ENCODE measurements at places on chromosomes 6 and 20. TPM values are rescaled to one million over a fixed set of nuclear protein-coding genes. Genes with fewer than 3 reads are reported as not detected.

DNA sequence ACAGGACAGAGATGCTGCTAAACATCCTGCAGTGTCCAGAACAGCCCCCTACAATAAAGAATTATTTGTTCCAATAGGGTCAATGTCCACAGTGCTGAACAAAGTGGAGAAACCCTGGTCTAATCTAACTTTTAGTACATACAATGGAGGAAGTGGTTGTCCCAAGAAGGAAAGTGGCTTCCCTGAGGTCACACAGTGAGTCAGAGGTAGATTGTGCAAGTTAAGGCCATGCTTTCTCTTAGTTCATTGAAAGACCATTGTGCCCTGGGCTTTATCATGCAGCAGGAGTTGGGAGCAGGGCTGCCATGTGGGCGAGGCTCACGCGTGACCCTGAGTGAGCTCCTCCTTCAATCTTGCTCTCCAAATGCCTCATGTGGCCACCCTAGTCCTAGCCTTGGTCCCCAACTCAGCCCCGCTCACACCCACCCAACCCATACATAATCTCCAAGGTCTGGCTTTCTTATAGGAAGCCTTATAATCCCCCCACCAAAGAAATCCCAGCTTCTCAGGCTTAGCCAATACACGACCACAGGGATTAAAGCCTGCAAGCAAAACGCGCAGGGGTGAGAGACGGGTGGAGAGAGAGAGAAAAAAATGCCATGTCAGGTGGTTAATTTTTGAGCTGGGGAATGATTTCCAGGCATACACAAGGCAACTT lies 19.9 kb downstream of the SLC13A3 start:
- H3K36me3 ChIP-seq = no peaks in the 10 kb centered on the region
- DNase-seq = no peak
- H3K4me3 ChIP-seq = no peak overlapping the region
- no peak overlapping the region for H3K27ac ChIP-seq
- H3K27me3 ChIP-seq = no peaks in the 10 kb centered on the region

DNA sequence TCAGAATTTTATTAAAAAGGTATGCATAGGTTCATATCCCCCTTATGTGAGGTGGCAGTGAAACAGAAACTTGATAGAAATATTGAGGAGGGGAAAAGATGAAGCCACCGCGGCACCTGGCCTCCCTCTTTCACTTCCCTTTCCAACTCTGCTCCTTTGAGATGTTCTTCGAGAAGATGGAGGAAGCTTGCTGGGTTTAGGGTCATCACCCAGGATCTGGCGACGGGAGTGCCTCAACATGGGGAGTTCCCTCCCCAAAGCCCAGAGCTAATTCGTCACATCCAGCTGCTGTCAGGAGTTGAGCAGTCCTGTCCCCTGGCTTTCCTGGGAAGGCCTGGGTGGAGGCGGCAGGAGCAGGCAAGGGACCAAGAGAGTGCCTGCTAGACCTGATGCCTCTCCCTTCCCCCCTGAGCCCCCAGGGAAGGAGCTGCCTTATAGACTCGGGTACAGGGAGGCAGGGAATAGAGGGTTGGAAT lies 29.1 kb downstream of the RREB1 start:
- DNase-seq = no peak
- H3K4me3 ChIP-seq = no peak overlapping the region
- H3K36me3 ChIP-seq = no peaks in the 10 kb centered on the region
- no peaks in the 10 kb centered on the region for H3K27me3 ChIP-seq

Gene AKAP12
- total RNA-seq = 3.9 TPM

GRCh38 chr6:150312395-150312794 lies 56.4 kb upstream of the IYD start:
- no peaks in the 10 kb centered on the region for H3K4me1 ChIP-seq
- H3K27ac ChIP-seq = no peak overlapping the region
- H3K27me3 ChIP-seq = no peaks in the 10 kb centered on the region
- no peak for DNase-seq
- no peak overlapping the region for H3K4me3 ChIP-seq
- H3K36me3 ChIP-seq = no peaks in the 10 kb centered on the region

DNA sequence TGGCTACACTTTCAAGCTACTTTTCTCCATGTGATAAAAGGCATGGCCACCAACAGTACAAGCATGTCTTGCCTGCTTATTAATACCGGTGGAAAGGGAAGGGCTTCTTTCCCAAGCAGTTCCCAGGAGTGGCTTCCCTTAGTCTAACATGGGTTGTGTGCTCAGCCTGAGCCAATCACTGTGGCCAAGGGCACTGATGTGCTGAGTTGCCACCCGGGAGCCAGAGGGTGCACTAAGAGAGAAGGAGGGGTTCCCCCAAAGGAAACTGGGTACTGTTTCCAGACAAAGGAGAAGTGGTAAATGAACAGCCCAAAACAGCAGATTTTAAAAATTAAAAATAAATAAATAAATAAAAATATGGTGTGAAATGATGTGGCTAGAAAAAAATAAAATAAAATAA lies 68.5 kb downstream of the BANF2 start:
- no peak overlapping the region for H3K27ac ChIP-seq
- H3K4me1 ChIP-seq = no peaks in the 10 kb centered on the region
- no peak overlapping the region for H3K4me3 ChIP-seq
- H3K36me3 ChIP-seq = no peaks in the 10 kb centered on the region
- H3K27me3 ChIP-seq = no peaks in the 10 kb centered on the region

Gene DEF6
- total RNA-seq = 8.1 TPM

GRCh38 chr6:139364302-139364981 lies 10.0 kb downstream of the CITED2 start:
- H3K27ac ChIP-seq = no peak overlapping the region
- no peaks in the 10 kb centered on the region for H3K4me1 ChIP-seq
- H3K4me3 ChIP-seq = no peak overlapping the region
- no peak for DNase-seq
- H3K27me3 ChIP-seq = no peaks in the 10 kb centered on the region

DNA sequence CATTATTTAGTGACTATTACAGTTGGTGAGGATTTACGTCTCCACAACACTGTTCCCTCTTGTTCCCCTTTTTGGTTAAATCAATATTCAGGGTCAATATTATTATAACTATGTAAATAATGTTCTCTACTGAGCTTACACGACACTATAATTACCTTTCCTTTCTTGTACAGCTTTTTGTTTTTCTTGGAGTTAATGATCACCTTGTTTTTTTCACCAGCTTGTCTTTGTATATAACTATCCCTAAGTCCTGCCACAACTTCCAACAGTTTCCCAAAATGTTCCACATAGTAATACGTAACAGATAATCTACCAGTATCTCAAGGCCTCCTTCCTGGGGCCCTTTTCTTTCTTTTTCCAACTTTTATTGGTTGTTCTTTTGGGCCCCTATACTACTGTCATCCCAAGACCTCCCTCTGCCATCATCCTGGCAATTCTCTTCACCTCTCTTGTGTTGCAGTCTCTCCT lies 142.0 kb upstream of the SOX4 start:
- no peaks in the 10 kb centered on the region for H3K27me3 ChIP-seq
- H3K36me3 ChIP-seq = no peaks in the 10 kb centered on the region
- no peaks in the 10 kb centered on the region for H3K4me1 ChIP-seq
- no peak overlapping the region for H3K4me3 ChIP-seq

GRCh38 chr6:135655055-135655454 lies 157.5 kb upstream of the AHI1 start:
- no peaks in the 10 kb centered on the region for H3K27me3 ChIP-seq
- H3K27ac ChIP-seq = no peak overlapping the region
- H3K4me3 ChIP-seq = no peak overlapping the region
- no peaks in the 10 kb centered on the region for H3K4me1 ChIP-seq
- no peaks in the 10 kb centered on the region for H3K36me3 ChIP-seq

- no peak for DNase-seq
- H3K4me3 ChIP-seq = no peak overlapping the region
- H3K36me3 ChIP-seq = no peaks in the 10 kb centered on the region
- no peaks in the 10 kb centered on the region for H3K27me3 ChIP-seq
- no peak overlapping the region for H3K27ac ChIP-seq
These were observed 293.5 kb downstream of the CDKAL1 start for GRCh38 chr6:20827798-20828197.

DNA sequence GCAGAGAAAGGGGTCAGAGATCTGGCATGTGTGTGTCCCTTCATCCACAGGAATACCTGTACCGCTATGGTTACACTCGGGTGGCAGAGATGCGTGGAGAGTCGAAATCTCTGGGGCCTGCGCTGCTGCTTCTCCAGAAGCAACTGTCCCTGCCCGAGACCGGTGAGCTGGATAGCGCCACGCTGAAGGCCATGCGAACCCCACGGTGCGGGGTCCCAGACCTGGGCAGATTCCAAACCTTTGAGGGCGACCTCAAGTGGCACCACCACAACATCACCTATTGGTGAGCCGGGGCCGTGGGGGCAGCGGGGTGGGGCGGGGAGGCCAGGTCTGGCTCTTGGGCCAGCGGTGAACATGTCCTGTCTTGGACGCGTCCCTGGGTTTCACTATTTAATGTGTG lies 1.1 kb downstream of the MMP9 start:
- DNase-seq = no peak
- no peak overlapping the region for H3K4me3 ChIP-seq
- H3K4me1 ChIP-seq = peaks cover 4% of the 10 kb centered on the region
- no peak overlapping the region for H3K27ac ChIP-seq
- H3K36me3 ChIP-seq = no peaks in the 10 kb centered on the region

DNA sequence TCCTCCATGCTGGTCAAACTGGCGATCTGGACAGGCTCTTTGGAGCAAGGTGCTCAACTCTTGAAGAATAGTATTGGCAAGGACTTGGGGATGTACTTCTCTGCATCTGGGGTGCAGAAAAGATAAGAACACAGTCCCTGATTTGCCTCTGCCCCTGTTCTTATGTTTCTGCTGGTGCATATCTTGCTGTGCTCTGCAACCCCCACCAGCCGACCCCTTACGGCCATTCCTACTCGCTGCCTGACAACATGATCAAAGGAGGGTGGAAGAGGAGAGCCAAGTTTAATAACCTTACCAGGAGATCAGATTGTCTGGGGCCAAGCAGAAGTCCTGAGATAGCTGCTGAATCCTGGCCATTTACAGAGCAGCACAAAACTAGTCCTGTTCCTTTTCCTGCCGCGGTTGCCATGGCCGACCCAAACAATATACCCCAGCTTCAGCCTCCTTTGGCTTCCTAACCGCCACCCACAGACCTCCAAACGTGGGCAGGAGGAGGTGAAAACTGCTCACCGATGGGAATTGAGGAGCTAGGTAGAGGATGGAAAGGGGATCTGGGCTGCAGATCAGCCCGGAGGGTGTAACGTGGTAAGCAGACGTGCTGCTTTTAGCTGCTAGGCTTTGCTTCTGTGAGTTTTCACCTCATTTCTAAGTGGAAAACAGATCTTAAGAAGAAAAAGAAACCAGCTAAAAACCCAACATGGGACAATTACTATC lies 60.9 kb downstream of the ATXN1 start:
- peak overlapping the region; percentile 16 for H3K4me3 ChIP-seq
- H3K27me3 ChIP-seq = no peaks in the 10 kb centered on the region
- no peak overlapping the region for H3K27ac ChIP-seq
- H3K36me3 ChIP-seq = no peaks in the 10 kb centered on the region
- DNase-seq = no peak

Gene SALL4
- total RNA-seq = 0.35 TPM

Gene CD40
- 2.8 TPM for total RNA-seq

Gene PPP1R3G
- total RNA-seq = 5.5 TPM

Gene SLC13A3
- total RNA-seq = 0.25 TPM

Gene C6orf15
- total RNA-seq = not detected

DNA sequence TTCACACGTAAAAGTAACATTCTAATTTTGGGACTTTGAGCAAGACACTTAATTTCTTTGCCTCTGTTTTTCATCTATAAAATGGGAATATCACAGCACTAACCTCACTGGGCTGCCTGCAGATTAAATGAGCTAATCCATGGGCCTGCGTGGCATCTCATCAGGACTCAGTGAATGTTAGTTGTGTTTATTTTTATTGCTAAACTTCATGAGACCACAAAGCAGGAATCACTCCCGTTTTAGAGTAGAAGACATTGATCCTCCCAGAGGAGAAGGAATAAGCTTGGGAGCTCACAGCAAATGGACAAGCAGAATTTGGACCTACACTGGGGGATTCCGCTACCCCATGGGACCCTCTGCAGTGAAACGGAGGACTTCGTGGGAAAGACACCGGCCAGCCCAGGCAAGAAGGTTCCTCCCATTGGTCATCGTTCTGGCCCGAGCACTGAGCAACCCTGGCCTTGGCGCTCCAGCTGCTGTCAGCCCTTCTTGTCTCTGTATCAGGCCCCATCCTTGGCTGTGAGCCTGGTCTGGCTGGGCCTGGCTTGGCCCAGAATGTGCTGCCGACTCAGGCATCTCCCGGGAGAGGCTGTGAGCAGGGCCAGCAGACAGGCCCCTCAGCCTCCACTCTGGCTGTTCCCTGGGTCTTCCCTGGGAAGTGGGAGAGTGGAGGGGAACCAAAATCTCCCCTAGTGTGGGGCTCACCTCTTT lies 79.8 kb downstream of the NFATC2 start:
- DNase-seq = peak; percentile 63
- H3K36me3 ChIP-seq = no peaks in the 10 kb centered on the region
- H3K27ac ChIP-seq = no peak overlapping the region

Gene PLN
- 24.1 TPM for total RNA-seq

GRCh38 chr6:98295515-98296175 lies 538.7 kb upstream of the POU3F2 start:
- DNase-seq = no peak
- H3K27ac ChIP-seq = no peak overlapping the region
- no peaks in the 10 kb centered on the region for H3K27me3 ChIP-seq
- no peak overlapping the region for H3K4me3 ChIP-seq
- H3K4me1 ChIP-seq = no peaks in the 10 kb centered on the region
- H3K36me3 ChIP-seq = no peaks in the 10 kb centered on the region

GRCh38 chr6:50520326-50521266 lies 192.7 kb upstream of the TFAP2D start:
- H3K4me1 ChIP-seq = no peaks in the 10 kb centered on the region
- no peaks in the 10 kb centered on the region for H3K27me3 ChIP-seq
- H3K27ac ChIP-seq = no peak overlapping the region
- H3K36me3 ChIP-seq = no peaks in the 10 kb centered on the region
- no peak overlapping the region for H3K4me3 ChIP-seq
- no peak for DNase-seq

DNA sequence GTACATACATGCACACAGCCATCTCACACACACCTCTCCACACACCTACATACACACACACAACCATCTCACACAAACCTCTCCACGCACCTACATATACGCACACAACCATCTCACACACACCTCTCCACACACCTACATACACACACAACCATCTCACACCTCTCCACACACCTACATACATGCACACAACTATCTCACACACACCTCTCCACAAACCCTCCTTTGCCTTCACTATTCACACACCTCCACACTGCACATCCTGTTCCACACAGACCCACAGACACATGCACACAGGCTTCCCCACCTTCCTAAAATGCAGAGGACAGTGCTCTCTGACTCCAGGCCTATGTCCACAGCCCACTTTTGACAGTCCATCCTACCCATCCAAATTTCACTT lies 16.3 kb upstream of the NINL start:
- H3K27ac ChIP-seq = no peak overlapping the region
- DNase-seq = no peak
- H3K27me3 ChIP-seq = no peaks in the 10 kb centered on the region

Gene PTCRA
- total RNA-seq = not detected

GRCh38 chr20:54078296-54078984 lies 8.0 kb upstream of the BCAS1 start:
- DNase-seq = no peak
- H3K27ac ChIP-seq = no peak overlapping the region
- no peaks in the 10 kb centered on the region for H3K27me3 ChIP-seq
- H3K4me3 ChIP-seq = no peak overlapping the region

Gene CST5
- total RNA-seq = not detected

GRCh38 chr6:124854338-124854922 lies 107.8 kb upstream of the RNF217 start:
- no peak for DNase-seq
- H3K4me3 ChIP-seq = no peak overlapping the region
- H3K27me3 ChIP-seq = no peaks in the 10 kb centered on the region
- no peaks in the 10 kb centered on the region for H3K36me3 ChIP-seq
